Activated CD8-positive, alpha-beta memory T cell treated with anti-CD3 and anti-CD28 coated beads for 4 hours (primary cell): ENCODE measurements at places on chromosomes 2 and 18.

- no peak for DNase-seq
These were observed 879.0 kb downstream of the SLC4A3 start for GRCh38 chr2:220506466-220506865.

DNA sequence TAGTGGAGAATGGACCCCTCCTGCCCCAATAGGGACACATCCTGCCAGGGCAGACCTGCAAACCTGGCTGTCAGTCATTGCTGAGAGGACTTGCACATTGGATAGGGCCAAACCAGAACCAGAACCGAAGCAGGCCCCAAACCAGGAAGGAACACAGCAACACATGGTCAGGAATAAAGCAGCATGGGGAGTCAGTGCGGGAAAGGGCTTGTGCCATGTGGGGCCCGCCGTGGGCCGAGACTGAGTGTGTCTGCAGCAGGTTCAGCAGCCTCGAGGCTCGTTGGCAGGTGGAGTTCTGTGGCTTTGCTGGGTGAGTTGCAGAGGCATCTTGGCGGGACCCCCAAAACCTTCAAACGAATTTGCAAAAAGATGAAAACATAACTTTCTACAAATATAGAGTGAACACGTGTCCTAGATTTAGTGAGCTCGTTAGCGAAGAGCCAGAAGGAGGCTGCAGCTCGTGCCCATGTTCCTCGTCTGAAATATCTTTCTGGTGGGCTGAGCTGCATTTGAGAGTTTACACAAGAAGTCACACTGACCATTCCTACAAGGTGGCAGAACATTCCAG, 44.9 kb upstream of the LDLRAD4 start:
- DNase-seq: no peak

DNA sequence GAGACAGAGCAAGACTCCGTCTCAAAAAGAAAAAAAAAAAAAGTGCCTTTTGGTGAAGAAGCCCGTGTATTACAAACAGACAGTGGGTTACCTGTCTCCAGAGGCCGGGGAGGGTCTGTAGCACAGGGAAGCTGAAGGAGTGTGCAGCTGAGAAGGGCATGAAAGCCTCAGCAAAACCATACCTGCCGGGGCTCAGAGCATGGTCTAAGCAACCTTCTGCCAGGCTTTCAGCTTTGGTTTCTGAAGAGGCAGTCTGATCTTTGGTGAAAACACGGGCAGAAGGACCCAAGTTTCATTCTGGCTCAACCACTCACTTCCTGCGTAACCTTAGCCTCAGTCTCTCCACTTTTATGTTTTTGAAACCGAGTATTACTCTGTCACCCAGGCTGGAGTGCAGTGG, 21.5 kb downstream of the SH2D6 start:
- DNase-seq: no peak

GRCh38 chr2:219290381-219291171, 11.4 kb downstream of the DNAJB2 start:
- DNase-seq: no peak

- DNase-seq: no peak
These were observed 34.5 kb upstream of the CCDC93 start for GRCh38 chr2:118048401-118048800.

DNA sequence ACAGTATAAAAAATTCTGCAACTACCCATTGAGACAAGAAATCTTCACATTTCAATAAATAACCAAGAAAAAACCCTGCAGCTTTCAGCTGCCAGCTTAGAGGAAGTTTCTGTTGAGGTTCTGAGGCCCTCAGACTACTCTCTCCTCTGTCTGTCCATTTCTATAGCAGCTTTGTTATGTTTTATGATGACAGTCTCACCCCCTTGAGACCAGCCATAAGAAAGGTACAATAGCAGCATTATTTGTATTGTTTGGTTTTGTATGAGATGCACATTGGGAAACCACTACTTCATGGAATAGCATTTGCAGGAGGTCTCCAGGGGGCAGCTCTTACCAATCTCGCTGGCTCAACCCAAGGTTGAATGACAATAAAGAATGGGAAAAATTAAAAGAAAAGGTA, 334.6 kb upstream of the VRK2 start:
- no peak for DNase-seq

GRCh38 chr2:170022692-170023091, 155.3 kb upstream of the MYO3B start:
- DNase-seq: no peak

DNA sequence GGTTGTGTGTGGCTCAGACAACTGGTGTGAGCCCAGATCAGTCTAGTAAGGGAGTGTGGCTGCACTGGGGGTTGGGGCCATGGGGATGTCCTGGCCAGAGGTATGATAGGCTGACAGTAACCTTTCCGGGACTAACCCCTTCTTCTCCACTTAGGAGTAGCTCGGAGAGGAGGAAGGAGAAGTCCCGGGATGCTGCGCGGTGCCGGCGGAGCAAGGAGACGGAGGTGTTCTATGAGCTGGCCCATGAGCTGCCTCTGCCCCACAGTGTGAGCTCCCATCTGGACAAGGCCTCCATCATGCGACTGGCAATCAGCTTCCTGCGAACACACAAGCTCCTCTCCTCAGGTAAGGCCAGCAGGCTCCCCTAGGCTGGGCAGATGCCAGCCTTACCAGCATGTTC, 49.5 kb downstream of the EPAS1 start:
- no peak for DNase-seq

DNA sequence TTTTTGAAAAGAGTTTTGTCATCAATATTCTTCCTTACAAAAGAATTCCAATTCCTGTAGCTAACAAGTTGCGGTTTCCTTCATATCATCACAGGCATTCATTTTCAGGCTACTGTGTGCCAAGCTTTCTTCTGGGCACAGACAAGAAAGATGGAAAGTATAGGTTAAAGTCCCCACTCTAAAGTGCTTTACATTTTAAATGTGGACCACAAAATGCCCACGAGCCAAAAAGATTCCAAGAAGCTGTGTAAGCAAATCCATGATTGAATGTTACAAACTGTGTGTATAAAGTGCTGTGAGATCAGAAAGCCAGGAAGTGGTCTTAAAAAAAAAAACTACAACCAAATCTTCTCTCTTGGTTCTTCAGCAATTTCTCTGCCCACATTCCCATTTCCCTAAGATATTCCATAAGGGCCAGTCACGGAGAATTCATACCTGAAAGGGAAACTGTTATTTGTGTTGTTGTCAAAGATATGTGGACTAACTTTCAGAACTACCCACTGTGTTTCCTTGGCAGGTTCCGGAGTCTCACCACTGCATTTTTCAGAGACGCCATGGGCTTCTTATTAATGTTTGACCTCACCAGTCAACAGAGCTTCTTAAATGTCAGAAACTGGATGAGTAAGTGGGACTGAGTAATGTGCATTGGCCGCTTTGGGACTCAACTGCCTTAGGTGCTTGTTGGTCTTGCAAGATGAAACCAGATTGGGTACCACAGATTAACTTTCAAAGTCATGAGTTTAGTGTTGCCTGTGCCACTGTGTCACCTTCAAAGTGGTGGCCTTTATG, 55.7 kb downstream of the RAB27B start:
- DNase-seq: no peak

DNA sequence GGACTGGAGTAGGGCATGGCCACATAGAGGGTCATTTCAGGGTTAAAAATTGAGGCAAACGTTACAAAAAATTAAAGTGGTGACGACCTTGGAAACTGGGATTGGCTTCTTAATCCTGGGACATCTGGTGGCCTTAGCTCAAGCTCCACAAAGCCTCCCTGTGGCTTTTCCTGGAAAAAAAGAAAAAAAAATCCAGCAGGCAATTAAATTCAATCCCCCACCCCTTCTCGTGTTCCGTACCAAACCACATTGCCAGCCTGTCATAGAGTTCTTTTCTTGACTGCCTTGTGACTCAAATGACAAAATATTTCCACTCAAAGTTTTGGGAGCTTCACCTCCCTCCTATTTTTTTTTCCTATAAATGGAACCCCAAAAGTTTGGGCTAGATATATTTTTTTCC, 195.6 kb downstream of the HRH4 start:
- no peak for DNase-seq
